ENCODE measurements at places on chromosomes 16 and 17.
A peak's percentile ranks its signal among the peaks of the same experiment; 100 is the strongest.

GRCh38 chr16:66487580-66488275 is 60.6 kb downstream of the BEAN1 start:
- no peak for DNase-seq

DNA sequence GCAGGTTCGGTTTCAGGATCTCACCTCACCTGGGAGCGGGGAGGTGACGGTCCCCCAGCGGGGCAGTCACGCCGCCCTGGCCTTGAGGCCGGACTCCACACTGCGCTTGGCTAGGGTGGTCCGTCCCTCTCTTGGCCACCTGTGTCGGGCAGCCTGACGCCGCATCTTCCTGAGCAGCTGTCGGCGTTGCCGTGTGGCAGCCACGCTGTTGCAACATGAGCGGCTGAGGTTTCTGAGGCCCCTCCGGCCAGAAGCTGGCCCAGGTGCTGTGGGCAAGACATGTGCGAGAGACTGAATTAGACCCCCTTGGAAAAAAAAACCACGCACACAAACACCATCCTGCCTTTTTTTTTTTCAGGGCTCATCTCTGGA is 49.2 kb downstream of the IRF8 start:
- no peak for DNase-seq

DNA sequence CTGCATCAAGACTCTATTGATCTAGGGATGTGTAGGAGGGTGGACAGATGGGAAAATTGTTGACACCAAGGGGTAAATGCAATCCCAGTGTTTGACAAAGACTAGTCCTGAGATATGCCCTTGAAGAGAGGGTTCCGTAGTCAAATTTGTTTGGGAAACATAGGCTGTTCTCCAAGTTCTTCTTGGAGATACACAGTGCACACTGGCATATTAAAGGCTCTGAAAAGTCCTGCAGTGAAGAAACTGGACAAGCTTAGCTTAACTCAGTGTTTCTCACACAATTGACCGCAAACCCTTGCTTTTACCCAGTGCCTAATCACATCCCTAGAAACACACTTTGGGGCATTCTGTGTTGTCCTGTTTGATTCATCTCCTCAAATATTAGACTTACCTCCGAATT is 10.8 kb downstream of the DHRS7C start:
- DNase-seq: no peak

- DNase-seq: no peak
Observed at GRCh38 chr17:71470062-71470461, 650.8 kb upstream of the SOX9 start.

GRCh38 chr16:25264597-25264996 is 7.0 kb upstream of the ZKSCAN2 start:
- peak; percentile 33 for DNase-seq

- no peak for DNase-seq
Observed at GRCh38 chr17:51362811-51363585, 102.7 kb downstream of the UTP18 start.

- DNase-seq: no peak
Observed at GRCh38 chr16:70774261-70774660, 26.7 kb downstream of the VAC14 start.

All from stimulated activated CD8-positive, alpha-beta memory T cell treated with anti-CD3 and anti-CD28 coated beads, Interleukin-4, amount 100 ng/mL, for 48 hours (primary cell).